Stimulated activated CD4-positive, alpha-beta T cell treated with anti-CD3 and anti-CD28 coated beads, Interleukin-1b, Interleukin-23, amount 100 ng/mL, for 1 hour (primary cell): ENCODE measurements at places on chromosomes 1 and 21.

GRCh38 chr1:244851546-244852231 lies 12.7 kb downstream of the HNRNPU start:
- no peak for DNase-seq

- no peak for DNase-seq
Measured at GRCh38 chr1:204567071-204567470, 50.9 kb downstream of the MDM4 start.

- DNase-seq = no peak
Measured at GRCh38 chr1:231420299-231420958, 1.7 kb downstream of the EGLN1 start.

- no peak for DNase-seq
Measured at GRCh38 chr21:37153935-37154350, 80.9 kb downstream of the TTC3 start.

DNA sequence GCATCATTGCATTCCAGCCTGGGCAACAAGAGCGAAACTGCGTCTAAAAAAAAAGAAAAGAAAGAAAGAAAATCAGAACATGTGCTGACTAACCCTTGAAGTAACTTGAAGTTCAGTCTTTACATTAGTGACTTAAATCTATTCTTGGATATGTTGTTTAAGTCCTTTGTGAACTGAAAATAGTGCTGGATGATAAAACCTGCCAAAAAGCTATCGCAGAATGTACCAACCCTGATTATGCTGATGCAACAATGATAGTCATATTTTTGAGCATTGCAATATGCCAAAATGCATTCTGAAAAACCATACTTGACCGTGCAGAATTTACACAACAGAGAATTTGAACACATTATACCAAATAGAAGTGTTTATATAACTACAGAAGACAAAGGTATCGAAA lies 30.7 kb downstream of the SHISAL2A start:
- no peak for DNase-seq

- no peak for DNase-seq
Measured at GRCh38 chr1:48263041-48263440, 40.5 kb downstream of the SLC5A9 start.

DNA sequence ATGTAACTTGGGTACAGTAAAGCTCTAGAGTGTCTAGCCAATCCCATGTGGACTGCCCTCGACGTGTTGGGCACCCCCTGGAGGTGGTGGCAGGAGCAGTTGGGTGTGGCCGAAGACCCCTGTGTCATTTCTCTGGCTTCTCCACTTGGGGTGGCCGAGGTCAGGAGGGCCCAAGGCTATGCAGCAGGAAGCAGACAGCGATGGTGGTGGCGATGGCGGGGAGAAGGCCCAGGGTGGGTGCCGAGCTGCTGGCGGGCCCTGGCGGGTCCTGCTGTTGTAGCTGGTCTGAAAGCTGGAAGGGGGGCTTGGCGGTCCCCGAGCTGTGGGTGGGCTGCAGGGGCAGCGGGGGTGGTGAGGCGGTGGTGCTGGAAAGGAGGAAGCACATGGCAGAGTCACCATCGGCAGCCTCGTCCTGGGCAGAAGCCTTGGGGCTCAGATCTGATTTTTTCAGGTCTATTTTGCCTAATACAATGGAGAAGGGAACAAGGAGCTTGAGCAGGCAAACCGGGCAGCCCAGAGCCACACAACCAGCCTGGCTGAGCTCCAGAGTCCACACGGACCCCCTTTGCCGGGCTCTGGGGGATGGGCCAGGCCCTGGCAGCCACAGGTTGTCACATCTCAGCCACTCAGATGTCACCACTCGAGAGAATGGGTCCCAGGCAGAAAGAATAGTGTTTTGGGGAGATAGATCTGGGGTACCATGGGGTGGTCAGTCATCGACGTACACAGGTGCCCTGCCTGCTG lies 231.3 kb downstream of the TRABD2B start:
- DNase-seq = no peak

- no peak for DNase-seq
Measured at GRCh38 chr1:54981466-54981865, 1.0 kb downstream of the TMEM61 start.

- no peak for DNase-seq
Measured at GRCh38 chr1:207807326-207807689, 55.5 kb downstream of the CD46 start.

DNA sequence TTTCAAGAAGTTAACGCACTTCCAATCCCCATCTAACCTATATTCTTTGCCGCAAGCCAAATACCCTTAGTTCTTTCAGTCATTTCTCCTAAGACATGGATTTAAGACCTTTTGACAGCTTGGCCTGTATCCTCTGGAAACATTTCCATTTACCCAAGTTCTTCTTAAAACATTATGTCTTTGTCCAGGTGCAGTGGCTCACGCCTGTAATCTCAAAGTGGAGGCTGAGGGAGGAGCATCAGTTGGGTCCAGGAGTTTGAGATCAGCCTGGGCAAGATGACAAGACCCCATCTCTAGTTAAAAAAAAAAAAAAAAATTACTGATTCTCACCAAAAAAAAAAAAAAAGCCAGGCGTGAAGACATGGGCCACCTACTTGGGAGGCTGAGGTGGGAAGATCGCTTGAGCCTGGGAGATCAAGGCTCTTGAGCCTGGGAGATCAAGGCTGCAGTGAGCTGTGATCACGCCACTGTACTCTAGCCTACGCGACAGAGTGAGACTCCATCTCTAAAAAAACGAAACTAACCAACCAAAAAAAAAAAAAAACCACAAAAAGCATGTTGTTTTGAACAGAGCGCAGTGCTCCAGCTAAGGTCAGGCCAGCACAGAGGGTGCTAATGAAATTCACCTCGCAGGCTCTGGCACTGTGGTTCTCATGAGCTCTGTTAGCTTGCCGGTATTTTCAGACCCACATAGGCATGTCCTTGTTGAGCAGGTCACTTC lies 36.0 kb downstream of the NUAK2 start:
- DNase-seq = no peak

- DNase-seq = no peak
Measured at GRCh38 chr21:28391938-28392849, 600.5 kb downstream of the LTN1 start.

- DNase-seq = no peak
Measured at GRCh38 chr21:21971384-21971783, 973.2 kb downstream of the NCAM2 start.

DNA sequence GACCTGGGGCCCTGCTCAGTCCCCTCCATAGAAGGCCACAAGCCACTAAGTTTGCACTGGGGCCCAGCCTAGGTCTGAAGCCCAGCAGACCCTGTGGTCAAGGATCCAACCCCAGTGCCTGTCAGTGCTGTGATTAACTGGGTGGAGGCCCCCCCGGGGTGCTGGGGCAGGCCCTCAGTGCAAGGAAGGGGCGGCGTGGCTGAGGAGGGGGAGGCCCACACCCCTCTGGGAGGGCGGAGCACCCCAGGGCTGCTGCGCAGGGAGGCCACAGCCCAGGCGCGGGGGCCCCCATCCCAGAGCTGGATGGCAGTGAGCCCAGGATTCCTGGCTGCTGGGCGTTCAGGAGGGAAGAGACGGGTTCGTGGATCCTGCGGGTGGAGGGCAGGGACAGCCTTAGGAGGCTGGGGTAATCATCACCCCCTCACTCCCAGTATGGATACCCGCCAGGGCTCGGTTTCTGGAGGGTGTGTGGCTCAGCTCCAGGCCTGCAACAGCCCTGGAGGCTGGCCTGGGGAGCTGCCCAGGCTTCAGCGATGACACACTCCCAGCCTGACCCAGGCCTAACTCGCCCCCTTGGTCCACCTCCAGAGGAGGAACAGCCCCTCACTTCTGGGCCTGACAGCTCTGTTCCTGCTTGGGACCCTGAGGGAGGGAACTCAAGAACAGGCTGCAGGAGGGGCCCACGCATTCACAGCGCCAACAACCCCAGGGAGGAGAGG lies 890 bp downstream of the GJC2 start:
- no peak for DNase-seq

DNA sequence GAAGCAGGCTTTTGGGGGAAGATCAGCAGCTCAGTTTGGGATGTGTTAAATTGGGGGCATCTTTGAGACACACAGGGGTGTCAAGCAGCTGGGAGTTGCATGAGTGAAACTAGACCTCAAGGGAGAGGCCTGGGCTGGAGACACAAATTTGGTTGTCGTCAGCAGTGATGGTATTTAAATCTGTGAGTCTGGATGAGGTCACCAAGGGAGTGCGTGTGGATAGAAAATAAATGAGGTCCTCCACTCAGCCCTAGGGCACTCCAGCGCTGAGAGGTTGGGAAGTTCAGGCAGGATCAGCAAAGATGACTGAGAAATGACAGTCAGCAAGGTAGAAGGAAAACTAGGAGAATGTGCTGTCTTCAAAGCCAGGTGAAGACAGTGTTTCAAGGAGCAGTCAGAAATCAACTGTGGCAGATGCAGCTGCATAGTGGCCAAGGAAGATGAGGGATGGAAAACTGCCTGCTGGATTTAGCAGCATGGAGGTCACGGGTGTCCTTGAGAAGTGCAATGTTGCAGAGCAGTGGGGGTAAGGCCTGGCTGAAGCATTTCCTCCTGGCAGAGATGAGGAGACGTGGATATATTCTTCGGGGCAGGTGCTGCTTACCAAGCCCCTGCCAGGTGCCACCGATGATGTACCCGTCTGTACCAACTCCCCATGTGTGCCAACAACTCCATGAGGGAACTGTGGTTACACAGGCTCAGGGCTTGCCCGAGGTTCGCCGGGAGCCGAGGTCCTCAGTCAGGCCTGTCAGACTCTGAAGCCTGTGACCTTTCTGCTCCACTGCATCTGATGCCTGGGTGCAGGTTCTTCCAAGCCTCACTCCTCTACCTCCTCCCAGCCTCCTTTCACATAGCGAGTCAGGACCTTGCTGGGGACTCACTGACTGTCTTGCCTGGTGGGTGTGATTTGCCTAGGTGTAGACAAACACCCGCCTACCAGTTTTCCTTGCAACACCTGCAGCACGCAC lies 11.3 kb downstream of the MAP7D1 start:
- no peak for DNase-seq

GRCh38 chr1:111719135-111719534 lies 20.1 kb downstream of the INKA2 start:
- DNase-seq = no peak

GRCh38 chr1:74686928-74687327 lies 13.3 kb upstream of the ERICH3 start:
- no peak for DNase-seq

- no peak for DNase-seq
Measured at GRCh38 chr1:229523052-229523451, 14.9 kb upstream of the NUP133 start.

DNA sequence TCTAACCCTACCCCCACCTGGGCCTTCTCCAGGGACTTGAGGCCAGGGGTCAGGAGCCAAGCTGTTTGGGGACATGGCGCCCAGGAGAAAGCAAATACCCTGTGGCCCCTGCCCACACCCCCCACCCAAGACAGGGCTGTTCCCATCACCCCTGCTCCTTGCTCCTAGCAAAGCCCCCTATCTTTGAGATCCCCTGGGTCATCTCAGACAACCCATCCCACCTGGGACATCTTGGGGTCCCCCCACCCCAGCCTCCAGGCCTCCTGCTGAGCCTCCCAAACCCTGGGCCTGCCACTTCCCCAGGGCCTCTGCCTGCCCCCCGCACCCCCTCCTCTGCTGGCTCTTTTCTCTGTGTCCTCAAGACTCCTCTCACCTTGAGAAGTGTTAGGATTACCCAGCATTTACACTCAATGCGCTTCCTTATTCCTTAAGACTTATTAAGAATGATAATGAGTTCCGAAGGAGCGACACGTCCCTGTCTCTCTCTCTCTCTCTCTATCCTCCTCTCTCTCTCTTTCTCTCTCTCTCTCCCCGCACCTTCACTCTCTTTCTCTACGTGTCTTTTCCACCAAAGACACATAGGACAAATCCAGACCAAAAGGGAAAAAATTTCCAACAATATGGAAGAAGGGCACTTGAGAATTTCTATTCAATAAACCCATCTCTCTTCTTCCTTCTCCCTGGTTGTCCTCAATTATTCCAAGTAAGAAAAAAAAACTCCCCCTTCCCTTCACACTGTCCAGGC lies 7.2 kb downstream of the CASZ1 start:
- no peak for DNase-seq

- no peak for DNase-seq
Measured at GRCh38 chr1:173482683-173483082, 5.5 kb downstream of the PRDX6 start.

GRCh38 chr1:46034601-46035516 lies 97.6 kb downstream of the PIK3R3 start:
- no peak for DNase-seq

DNA sequence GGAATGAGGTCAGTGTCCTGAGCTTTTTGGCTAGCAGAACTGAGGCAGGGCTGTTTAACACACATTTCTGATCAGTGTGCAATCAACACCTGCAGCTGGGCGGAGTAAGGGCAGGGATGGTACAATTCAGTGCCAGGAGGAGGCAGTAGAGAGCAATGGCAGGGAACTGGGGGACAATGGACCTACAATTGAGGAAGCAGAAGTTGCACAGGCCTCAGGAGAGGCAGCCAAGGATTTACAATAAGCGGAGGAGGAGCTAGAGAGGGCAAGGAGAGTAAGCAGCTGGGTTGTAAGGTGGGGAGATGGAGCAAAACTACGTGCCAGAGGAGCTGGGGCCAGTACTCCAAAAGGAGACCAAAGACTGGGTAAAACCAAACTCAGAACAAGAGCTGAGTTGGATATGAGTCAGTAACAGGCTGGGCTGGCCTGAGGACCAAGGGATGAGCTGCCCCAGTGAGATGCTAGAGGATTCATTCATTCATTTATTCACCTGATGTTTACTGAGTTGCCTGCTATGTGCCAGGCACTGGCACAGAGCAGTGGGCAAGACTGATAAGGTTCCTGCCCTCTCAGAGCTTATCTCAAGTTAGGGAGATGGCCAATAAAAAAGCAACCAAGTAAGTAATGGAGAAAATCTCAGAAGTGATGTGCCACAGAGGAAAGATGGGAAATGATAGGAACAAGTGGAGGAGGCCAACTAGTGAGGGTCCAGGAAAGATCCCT lies 10.4 kb upstream of the GALE start:
- no peak for DNase-seq

DNA sequence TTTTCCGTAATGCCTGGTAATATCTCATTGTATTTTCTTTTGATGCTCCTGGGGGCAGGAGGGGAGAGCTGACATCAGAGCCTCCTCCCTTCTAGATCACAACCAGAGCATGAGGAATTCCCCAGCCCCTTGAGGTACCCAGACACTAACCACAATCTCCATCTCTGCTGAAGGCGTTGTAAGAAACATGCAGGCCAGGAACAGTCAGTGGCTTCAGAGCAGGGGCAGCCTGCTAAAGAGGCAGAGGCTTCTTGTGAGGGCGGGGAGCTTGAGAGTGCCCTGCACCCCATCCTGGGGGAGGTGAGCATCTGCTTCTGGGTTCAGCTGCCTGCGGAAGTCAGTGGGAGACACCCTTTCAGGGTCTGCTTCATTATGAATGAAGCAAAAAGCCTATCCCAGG lies 19.0 kb downstream of the MAPKAPK2 start:
- DNase-seq = no peak

- DNase-seq = no peak
Measured at GRCh38 chr1:223363057-223363855, 720 bp downstream of the SUSD4 start.

- no peak for DNase-seq
Measured at GRCh38 chr21:34369741-34370140, 5.6 kb upstream of the SMIM11 start.

GRCh38 chr1:101237229-101237837 lies 514 bp downstream of the S1PR1 start:
- DNase-seq = no peak
